ENCODE measurements at places on chromosomes 1 and 21. TPM values are rescaled to one million over a fixed set of nuclear protein-coding genes. Genes with fewer than 3 reads are reported as not detected.

The PCP4 gene
- total RNA-seq: not detected

The SPRR3 gene
- total RNA-seq: 51.4 TPM

The SCAMP3 gene
- total RNA-seq: 44.5 TPM

The GPR52 gene
- 0.21 TPM for total RNA-seq

The MYCL gene
- 7.0 TPM for total RNA-seq

The TRIM46 gene
- total RNA-seq: 3.4 TPM

The ADAM30 gene
- not detected for total RNA-seq

The CD244 gene
- total RNA-seq: not detected

The OR6F1 gene
- total RNA-seq: not detected

The LBR gene
- 31.8 TPM for total RNA-seq

The CAPN8 gene
- not detected for total RNA-seq

The ASCL5 gene
- total RNA-seq: 0.21 TPM

The NPHS2 gene
- not detected for total RNA-seq

The ST6GALNAC5 gene
- total RNA-seq: 9.2 TPM

The LHX4 gene
- total RNA-seq: under 0.01 TPM

The RBM11 gene
- total RNA-seq: 1.3 TPM

The OR2L13 gene
- not detected for total RNA-seq

The RGSL1 gene
- total RNA-seq: not detected

The HENMT1 gene
- total RNA-seq: 1.5 TPM

The PIGR gene
- not detected for total RNA-seq

The TNFAIP8L2 gene
- not detected for total RNA-seq

The FTCD gene
- not detected for total RNA-seq

The SPRR1B gene
- 15.3 TPM for total RNA-seq

The RGS8 gene
- total RNA-seq: not detected

The CLEC20A gene
- not detected for total RNA-seq

The SKI gene
- total RNA-seq: 19.8 TPM

The RXFP4 gene
- not detected for total RNA-seq

The BRDT gene
- not detected for total RNA-seq

The EFNA3 gene
- total RNA-seq: 12.6 TPM

The LEPR gene
- total RNA-seq: 22.4 TPM

The TTC22 gene
- 16.8 TPM for total RNA-seq

The SOX13 gene
- 6.0 TPM for total RNA-seq

The DENND2D gene
- total RNA-seq: 21.7 TPM

The TDRD5 gene
- under 0.01 TPM for total RNA-seq

The CA6 gene
- total RNA-seq: not detected

The ILDR2 gene
- 3.1 TPM for total RNA-seq

The GJA4 gene
- total RNA-seq: 0.48 TPM

The SOAT1 gene
- total RNA-seq: 29.6 TPM

The TNN gene
- total RNA-seq: not detected

The FAM72D gene
- not detected for total RNA-seq

The BTBD8 gene
- total RNA-seq: 4.3 TPM

The FMO4 gene
- total RNA-seq: 0.85 TPM

The VASH2 gene
- total RNA-seq: 0.24 TPM

The C1QA gene
- total RNA-seq: not detected

The FAM43B gene
- not detected for total RNA-seq

The TEX38 gene
- total RNA-seq: not detected

The MX1 gene
- 1.7 TPM for total RNA-seq

The TRAF3IP3 gene
- total RNA-seq: not detected

The KPRP gene
- total RNA-seq: not detected

The HRNR gene
- not detected for total RNA-seq

The KIF26B gene
- total RNA-seq: 3.1 TPM

The CACHD1 gene
- 2.2 TPM for total RNA-seq

The CCDC185 gene
- total RNA-seq: not detected

The MRPL37 gene
- 57.5 TPM for total RNA-seq

The NTMT2 gene
- not detected for total RNA-seq
